Left lobe of liver (tissue), 2 donors: ENCODE measurements at places on chromosomes 3 and 15. TPM values are rescaled to one million over a fixed set of nuclear protein-coding genes. Genes with fewer than 3 reads are reported as not detected.

ZNF385D gene
- total RNA-seq: 2.1 TPM

CCDC12 gene
- total RNA-seq: 19.3 TPM

DNA sequence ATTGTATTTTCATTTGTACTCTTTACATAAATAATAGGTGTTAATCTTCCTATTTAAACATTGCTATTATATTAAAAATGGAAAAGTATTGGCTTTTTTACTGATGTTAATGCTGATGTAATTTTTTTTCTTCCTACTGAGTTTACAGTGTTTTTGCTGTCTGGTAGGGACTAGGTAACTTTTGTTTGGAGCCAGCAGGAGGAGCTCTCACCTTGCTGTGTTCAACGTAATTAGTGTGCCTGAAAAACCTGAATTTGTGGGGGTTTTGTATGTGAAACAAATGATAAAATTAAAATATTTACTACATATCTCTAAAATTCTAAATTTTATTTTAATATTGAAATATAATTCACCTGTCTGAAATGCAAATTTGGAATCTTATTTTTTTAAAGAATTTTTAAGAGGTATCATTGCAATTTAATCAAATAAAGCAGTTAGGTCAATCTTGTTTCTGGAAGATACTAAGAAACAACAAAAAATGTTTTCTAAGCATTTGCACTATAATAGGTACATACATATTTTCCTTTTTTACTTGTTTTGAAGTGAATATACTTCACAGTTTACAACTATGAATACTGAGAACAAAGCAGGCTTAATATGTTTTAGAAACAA is 48.8 kb downstream of the EPHA6 start:
- DNase-seq: no peak

DNA sequence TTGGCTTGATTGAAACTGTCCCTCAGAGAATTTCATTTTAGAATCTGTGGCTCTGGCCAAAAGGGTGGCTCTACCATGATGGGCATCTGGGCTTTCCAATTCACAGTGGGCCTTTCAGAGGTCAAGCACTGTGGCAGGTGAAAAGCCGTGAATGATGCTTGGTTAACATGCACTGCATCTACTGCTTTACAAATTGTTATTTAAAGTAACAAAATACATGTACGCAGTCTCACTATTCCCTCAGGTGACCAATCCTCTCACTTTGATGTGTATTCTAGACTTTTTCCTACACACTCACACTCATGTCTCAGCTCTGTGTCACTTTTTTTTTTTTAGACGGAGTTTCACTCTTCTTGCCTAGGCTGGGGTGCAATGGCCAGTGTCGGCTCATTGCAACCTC is 70.5 kb downstream of the MGLL start:
- DNase-seq: no peak

DNA sequence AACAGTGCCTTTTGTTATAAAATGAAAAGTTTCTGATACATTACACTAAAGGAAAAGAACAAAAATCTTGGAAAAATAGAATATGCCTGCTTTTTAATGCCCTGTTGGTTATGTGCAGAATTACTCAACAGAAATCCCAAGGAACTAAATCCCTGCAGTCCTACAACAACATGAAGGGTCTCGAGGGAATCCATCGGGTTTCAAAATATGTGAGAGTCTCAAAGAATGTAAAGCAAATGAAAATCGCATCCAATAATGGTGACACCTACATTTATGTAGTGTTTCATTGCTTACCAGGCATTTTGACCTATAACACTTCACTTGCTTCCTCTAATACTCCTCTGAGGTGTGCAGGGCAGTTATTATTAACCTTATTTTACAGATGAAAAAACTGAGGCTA is 411.3 kb downstream of the FOXP1 start:
- DNase-seq: no peak

DNA sequence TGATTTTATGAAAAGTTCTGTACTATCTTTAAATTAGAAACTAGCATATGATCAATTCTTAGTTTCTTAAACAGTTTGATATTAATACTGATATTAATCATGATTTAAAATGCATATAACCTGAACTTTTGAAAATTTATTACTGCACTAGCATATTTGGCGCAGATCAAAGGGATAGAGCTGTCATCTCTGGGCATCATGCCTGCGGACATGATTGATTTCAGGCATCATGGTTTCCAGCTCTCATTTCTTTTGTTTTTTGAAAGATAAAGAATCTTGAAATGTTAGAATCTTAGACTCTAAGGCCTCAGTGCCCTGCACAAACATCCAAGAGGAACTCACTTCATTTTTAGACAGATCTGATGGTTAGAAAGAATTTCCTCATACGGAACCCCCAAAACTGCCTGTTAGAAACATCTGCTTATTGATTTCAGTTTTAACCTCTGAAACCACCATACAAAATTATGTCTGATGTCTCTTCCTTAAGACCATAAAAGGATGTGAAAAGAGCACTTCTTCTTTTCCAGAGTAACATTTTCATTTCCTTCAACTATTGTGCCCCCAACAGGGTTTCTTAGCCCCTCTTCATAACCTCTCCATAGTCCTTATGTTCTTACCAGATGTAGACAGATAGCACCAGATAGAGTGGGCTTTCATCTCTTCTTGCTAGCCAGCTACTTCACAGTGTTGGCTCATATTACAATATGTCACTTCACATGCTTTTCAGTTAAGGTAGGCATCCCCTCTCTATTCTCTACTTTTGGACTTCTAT is 110.8 kb downstream of the BBX start:
- DNase-seq: no peak

ST8SIA2 gene
- not detected for total RNA-seq

RBMS3 gene
- total RNA-seq: 9.6 TPM

GRCh38 chr3:76065964-76066363 is 280.6 kb upstream of the ZNF717 start:
- DNase-seq: no peak

GRCh38 chr3:192772240-192772894 is 45.0 kb upstream of the FGF12 start:
- DNase-seq: peak; percentile 65

DNA sequence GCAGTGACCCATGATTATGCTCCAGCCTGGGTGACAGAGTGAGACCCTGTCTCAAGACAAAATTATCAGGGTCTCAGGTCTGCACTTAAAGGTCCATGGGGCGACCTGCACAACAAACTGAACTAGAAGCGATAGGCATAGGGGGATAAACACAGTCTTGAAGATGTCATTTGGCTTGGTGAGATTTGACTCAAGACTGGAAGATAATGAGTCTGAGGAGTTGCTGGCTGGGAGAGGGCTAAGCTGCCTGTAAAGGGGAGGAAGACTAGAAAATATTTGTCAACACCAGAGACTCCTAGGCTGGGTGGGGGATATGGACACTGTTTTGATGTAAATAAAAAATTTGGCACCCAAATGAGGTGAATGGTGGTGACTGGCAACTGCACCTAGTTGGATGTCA is 19.8 kb downstream of the GHRL start:
- DNase-seq: no peak

- DNase-seq: no peak
Measured at GRCh38 chr3:150346981-150347863, 60.9 kb upstream of the TSC22D2 start.

GRCh38 chr3:75737831-75738493 is 47.4 kb downstream of the ZNF717 start:
- DNase-seq: no peak

DNA sequence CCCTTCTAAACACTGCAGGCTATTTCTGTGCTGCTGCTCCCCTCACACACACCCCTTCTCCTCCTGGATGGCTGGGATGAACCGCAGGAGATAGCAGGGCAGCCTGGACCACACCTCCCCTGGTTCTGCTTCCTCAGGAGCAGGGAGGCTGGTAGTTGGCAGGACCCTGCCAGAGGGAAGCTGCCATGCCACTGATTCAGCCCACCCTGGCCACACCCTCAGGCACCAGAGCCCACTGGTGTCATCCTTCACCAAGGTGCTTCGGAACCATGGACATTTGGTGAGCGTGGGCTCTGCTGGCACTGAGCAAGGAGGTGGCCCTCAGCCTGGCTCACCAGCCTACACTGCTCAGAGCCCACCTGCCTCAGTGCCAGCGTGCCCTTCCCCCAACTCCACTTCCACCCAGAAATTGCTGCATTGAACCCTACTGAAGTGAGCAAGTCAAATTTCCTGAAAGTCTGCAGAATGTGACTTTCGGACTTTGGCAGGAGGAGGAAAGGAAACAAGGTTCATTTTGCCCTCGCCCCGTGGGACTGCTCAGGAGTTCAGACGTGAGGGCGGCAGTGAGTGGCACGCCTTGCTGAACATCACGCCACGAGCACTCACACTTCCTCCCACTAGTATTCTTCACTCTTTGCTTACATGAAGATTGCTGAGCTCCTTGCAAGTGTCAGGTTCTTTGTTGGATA is 26.3 kb downstream of the BMF start:
- DNase-seq: no peak

UBAP1L gene
- total RNA-seq: 5.5 TPM

GRCh38 chr3:39098473-39099000 is 8.9 kb downstream of the GORASP1 start:
- DNase-seq: no peak

BNC1 gene
- total RNA-seq: 0.13 TPM

DNA sequence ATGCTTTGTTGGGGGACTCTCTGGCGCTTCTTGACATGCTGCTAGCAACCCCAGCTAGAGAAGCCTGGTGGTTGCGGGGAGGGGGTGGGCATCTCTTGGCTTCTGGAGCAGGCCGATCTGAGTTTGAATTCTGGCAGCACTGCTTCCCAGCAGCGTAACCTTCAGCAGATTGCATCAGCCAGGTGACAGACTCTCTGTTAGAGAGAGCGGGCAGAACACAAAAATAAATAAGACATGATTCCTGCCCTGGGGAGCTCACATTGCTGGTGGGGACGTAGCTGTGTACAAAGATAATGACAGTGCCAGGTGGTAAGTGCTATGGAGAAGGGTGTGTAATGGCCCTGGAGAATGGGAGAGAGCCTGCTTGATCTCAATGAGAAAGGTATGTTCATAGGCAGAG is 87.4 kb downstream of the THSD4 start:
- peak; percentile 61 for DNase-seq

DNA sequence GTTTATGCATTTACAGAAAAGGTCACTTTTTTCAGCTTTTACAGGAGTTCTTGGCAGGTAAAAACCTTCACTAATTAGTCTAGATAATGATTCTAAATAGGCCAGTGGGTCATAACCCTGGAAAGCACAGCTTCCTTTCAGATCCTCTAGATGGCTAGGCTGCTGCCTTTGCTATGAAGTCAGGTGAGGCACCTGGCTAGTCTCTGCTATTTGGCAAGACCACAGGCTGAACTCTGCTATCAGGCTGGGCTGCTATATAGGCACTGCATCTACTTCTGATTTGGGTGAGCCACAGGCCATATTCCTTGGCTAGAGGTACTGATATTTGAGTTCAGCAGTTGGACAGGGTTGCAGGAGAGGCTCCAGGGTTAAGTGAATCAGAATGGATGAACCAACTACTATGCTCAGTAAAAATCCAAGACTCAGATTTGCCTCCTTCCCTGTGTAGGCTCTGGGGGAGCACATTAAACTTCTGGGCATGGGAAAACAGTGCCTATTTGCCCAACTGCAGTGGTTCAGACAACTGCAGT is 665.7 kb upstream of the TBL1XR1 start:
- DNase-seq: no peak

DNA sequence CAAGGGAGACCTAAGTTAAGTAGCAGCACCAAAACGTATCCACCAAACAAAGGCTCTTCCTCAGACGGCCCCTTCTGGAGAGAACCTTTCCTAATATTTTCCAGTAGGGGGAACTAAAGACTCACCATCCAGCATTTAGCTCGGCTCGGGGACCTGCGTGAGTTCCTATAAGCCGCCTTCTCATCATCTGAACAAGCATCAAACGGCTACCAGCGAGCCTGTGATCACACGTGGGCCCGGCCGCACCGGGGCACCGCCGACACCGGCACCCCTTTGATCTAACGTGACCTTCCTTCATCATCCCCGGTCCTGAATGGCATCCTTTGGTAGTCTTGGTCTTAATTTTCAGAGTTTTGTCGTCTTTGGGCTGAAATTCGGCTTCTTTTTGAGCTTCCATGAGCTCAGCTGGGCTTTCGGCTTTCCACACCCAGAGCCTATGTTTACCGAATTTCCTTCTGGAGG is 1.4 kb upstream of the ROBO2 start:
- peak; percentile 59 for DNase-seq

- no peak for DNase-seq
Measured at GRCh38 chr15:55696221-55696620, 46.7 kb downstream of the PRTG start.

DNA sequence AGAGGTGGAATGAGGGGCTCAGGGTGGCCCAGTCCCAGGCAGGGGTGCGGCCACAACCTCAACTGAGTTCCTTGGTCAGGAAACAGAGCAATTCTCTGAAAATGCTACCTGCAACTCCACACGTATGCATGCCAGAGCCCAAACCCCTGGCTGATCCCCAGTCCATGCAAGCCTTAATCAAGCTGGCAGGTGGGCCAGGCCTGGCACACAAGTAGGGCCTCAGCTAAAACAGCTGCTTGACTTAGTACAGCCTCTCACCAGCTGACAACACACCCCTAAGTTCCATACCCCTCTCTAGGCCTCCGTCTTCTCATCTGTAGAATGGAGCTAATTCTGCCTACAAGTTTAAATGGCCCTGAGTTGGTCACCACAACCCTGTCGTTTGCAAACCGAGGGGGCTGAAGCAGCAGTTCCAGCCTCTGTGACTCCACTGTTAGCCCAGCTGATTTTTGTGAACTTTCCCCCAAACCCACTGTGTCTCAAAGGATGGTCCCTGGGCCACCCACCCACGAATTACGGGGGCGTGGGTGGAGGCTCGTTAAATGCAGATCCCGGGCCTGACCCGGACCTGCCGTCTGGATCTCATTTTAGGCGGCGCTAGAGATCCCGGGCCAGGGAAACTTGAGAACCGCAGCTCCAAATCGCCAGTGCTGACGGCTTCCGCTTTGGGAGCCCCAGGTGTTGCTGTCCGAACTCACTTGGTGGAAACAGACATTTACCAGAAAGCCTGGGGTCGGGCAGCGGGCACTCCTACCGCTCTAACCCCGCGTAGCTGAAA is 927 bp downstream of the CHDH start:
- peak; percentile 64 for DNase-seq

DNA sequence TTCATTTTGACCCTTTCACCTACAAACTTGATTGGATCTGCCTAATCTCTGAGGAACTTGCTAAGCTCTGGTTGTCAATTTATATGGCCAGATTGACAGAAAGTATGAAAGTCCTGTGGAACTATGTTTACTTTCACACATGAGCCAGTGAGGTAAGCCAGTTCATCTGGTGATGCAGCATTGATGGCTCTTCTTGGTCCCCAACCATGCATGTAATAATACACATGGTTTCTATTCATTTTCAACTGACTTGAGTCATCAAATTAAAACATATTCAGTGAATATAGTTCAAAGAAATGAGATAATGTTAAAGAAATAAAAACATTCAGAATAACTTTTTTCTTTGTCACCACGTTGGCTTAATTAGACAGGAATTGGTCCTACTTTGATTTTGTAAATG is 336.1 kb upstream of the THBS1 start:
- no peak for DNase-seq

- DNase-seq: no peak
Measured at GRCh38 chr3:3798631-3799113, 559 bp upstream of the LRRN1 start.

DNA sequence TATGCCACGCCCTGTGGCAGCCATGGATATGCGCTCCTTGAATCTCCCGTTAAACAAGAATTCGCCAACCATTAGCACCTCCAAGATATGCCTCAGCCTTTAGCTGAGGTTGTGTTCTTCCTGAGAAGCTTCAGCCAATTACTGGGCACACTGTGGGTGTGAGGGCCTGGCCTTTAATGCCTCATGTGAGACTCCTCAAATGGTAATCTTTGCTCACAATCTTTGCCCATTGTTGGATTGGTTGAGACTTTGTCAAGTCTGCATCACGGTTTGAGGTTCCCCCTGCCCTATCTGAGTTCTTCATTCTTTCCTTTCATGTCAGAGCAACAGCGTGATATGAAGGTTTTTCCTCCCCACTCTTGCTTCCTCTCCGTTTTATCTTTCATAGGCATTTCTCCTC is 108.1 kb upstream of the CCDC54 start:
- DNase-seq: no peak

MUSTN1 gene
- 0.38 TPM for total RNA-seq
